Cortex of kidney (tissue), 1 donor: ENCODE measurements at places on chromosomes 1 and 21.

DNA sequence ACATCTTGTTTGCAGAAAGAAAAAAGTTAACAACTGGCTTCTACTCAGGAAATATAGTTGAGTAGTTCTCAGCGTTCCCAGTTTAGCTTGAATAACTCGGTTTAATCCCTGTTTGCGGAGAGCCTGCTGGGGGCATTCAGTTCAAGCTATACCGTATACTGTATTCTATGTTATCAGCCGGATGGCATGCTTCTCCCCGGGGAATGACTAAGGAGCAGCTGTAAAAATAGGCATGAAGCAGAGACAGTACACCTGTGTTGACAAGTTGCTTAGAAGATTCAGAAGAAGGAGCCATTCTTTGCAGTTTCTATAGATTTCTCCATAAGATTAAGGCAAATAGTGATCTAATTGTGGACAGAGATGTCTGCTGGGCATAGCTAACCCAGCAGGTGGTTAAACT lies 267.8 kb upstream of the NCAM2 start:
- DNase-seq = no peak

GRCh38 chr1:205284420-205285144 lies 37.0 kb downstream of the NUAK2 start:
- no peak for DNase-seq

DNA sequence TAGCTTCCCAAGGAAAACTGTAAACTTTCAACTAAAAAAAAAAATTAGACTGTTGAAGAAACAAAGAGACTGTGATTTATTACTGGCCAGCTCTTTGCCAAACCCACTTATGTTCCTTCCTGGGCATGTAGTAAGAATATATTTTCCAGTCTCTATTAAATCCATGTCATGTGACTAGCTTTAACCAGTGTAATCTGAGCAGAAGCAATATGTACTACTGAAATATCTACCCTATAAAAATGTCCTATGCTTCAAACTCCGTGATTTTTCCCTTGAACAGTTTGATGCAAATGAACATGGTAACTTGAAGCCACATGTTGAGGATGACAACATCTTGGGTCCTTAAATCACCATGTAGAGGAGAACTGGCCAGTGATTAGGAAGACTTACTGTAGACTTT lies 144.5 kb downstream of the NTMT2 start:
- DNase-seq = no peak

- no peak for DNase-seq
Observed at GRCh38 chr1:88985032-88985431, 7.4 kb downstream of the KYAT3 start.

DNA sequence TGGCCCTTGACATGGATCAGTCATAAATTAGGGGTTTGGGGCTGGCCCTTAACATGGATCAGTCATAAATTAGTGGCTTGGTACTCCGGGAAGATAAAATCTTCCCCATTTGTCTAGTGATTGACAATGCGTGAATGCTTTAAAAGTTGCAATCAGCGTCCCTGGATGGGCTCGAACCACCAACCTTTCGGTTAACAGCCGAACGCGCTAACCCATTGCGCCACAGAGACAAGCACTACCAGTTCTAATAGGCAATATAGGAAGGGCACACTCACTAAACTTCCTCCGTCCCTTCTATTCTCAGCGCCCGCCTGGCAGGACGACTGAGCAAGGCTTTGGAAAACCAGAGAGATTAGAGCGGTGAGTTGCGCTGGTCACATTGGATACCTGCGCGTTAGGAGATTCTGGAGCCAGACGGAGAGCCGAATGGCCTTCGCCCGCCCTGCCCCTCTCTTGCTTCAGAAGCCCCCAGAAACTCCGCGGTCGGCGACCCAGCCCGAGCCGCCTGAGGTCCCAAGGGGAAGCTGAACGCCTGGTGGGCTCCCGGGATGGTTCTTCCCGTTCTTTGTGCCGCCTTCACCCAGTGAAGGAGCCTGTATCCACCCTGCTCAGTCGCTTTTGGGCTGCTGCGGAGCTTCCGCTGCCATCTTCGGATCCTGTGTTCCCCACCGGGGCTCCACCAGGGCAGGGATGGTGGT lies 235.9 kb downstream of the FAM72C start:
- DNase-seq = no peak
